ENCODE measurements at places on chromosomes 3 and 15.

DNA sequence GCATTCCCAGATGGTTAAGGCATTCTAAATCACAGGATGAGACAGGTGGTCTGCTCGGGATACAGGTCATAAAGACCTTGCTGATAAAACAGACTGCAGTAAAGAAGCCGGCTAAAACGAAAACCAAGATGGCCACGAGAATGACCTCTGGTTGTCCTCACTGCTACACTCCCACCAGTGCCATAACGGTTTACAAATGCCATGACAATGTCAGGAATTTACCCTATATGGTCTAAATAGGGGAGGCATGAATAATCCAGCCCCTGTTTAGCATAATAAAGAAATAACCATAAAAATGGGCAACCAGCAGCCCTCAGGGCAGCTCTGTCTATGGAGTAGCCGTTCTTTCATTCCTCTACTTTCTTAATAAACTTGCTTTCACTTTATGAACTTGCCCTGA, 151.1 kb downstream of the ZNF385D start:
- no peak for DNase-seq

GRCh38 chr3:71378509-71378908, 205.0 kb downstream of the FOXP1 start:
- no peak for DNase-seq

GRCh38 chr15:70415398-70415797, 317.7 kb upstream of the TLE3 start:
- DNase-seq: no peak

DNA sequence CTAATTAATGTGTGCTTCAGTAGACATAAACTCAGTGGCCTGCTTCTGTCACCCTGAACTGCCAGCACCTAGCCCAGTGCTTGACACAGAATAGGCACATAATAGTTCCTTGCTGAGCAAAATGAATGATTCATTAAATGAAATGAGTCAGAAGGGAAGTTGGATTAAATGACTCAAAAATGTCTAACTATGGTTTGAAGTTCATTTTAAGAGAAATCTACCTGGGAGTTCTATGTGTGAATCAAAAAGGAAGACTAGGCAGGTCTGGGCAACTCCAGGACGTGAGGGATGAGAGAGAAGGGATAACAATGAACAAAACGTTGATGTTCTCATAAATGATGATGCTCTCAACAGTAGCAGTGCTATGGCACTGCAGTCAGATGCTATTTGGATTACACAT, 175.0 kb downstream of the CFAP20DC start:
- DNase-seq: no peak

- DNase-seq: no peak
These were observed 7.3 kb downstream of the RAB27A start for GRCh38 chr15:55282284-55282833.

- DNase-seq: no peak
These were observed 65.2 kb downstream of the CERS3 start for GRCh38 chr15:100463515-100463914.

- DNase-seq: no peak
These were observed 33.6 kb downstream of the BTD start for GRCh38 chr3:15635121-15635661.

DNA sequence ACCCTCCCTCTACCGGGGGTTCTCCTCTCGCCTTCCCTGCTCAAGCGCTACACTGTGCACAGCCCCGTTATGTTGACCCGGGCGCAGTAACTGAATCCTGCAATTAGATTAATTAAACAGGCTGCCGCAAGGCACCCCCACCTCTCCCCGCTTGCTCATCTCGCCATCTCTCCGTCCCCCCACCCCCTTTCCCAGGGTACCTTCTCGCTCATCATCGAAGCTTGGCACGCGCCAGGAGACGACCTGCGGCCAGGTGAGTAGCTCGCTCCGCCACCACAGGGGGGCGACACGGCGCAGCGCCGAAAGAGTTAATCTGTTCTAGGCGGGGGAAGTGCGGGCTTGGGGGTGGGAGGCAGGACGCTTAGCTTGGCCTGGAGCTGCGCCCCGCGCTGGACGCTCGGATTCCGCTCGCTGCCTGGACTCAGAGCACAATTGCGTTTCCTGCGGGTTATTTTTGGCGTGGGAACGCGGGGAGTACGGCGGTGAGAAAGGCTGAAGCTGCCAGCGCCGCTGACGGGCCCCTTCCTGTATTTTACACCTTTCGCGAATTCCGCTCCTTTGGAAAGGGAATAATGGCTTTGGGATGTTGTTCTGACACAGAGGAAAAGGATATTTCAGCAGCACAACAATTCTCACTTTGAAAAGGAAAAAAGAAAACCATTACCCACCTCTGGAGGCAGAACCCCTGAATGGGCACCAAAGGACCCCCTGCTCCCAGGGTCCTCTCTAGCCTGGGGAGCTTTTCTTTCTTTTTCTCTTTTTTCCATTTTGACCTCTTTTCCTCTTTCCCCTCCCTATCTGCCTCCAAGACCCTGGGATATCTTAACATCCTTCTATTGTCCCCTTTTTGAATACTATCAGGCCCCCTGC, 1.5 kb downstream of the DLL4 start:
- DNase-seq: no peak

DNA sequence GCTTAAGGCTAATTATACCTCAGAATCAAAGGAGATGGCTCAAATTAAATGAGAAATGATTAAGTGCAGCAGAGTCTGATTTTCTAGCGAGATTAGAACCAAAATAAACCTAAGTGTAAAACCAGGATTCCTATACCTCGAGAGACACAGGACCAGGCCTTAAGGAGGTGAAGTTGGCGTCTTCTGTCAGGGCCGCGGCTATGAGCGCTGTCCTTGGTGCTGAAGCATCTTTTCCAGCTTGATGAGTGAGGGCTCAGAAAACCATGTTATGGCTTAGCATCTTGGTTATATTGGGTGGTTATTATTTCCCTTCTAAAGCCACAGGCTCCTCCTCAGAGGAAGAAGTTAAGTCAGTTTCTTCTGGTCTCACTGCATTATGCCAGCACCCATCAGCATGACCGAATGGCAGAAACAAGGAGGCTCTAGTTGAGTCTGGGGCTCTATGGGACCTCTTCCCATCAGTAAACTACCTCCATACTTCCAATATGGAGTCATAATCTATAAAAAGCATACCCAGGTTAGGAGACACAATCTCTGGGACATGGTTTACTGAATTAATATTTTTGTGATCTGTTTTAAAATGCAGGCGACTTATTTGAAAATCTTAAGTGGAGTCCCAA, 120.1 kb upstream of the NMNAT3 start:
- no peak for DNase-seq

DNA sequence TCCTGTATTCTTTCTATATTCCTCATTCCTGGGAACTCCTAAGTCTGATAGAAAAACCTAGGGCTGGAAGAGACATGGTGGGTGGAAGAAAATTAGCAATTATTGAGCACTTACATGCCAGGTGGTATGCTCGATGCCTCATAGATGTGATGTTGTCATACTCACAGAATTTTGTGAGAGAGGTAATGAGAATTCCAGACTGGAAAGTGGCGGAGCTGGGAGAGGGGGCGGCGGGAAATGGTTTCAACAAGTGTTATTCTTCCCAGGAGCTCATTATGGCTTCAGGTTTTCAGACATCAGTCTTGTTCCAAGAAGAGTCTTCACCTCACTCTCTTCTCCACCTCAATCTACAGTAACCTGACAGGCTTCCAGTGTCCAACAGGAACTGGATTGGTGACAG, 16.2 kb downstream of the TIMP4 start:
- DNase-seq: no peak

- DNase-seq: no peak
These were observed 50.4 kb downstream of the GHSR start for GRCh38 chr3:172397716-172398405.

DNA sequence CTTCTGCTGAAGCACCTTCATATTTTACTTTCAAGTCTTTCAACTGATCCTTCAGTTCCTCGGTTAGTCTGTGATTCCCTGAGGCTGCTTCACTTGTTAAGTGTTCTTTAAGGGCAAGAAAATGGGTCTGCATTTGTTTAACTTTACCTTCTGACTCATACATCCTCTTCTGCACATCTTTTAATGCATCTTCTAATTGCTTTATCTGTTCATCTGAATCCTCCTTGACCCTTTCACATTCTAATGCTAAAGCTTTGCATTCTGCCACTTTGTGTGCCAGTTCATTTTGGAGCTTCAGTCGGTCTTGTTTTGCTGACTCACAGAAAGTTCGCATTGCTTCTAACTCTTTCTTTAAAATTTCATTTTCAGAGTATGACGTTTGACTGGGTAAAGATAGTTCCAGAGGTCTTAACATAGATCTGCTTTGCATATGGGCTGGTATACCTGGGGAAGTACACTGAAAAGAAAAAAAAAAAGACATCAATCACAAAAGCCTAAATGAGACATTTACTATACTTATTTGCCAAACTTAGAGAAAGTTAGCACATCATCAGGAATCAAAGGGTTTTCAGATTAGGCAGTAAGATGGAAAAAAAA, 94.3 kb downstream of the UACA start:
- DNase-seq: no peak

GRCh38 chr15:39669661-39670060, 88.8 kb downstream of the THBS1 start:
- DNase-seq: no peak

GRCh38 chr15:89783111-89783860, 7.2 kb downstream of the MESP2 start:
- DNase-seq: no peak

DNA sequence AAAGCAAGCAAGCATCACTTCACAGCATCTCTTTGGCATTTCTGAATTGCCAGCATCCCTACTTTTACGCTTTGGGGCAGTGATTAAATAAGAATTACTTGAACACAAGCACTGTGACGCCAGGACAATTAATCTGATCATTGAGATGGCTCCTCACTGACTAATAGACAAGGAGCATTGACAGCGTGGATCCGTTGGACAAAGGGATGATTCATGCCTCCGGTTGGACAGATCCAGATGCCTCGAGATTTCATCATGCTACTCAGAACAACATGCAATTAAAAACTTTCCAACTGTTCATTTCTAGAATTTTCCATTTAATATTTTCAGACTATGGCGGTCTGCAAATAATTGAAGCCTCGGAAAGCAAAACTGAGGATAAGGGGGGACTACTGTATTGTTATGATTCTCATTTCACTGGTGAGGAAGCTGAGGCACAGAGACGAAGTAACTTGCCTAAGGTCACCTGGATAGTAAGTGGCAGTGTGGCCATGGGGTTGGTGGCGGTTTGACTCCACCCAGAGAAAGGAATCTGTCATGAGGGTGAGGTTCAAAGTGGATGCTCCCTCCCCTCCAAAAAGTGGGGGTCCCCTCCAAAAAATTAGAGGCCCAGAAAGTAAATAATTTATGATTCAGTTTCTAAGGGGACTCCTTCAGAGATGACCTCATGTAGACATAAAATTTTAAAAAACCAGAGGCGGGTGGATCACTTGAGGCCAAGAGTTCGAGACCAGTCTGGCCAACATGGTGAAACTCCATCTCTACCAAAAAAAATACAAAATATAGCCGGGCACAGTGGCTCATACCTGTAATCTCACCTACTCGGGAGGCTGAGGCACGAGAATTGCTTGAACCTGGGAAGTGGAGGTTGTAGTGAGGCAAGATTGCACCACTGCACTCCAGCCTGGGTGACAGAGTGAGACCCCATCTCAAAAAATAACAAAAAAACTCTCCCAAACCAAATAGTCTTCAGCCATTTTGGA, 12.3 kb upstream of the PGPEP1L start:
- DNase-seq: no peak

DNA sequence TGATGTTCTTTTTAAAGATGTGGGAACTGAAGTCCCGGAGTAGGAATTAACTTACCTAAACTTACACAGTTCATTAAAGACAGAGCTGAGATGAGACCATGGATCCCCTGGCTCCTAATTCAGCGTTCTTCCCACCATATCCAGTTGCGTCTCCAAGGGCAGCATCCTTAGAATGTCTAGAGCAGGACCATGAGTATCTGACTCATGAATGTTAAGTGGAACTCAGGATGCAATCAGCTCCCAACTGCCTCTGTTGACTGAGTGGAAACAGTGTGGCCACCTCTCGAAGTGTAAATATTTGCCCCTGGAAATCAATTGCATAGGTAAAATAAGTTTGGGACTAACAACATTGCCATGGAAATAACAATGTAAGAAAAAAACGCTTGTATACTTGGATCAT, 2.5 kb downstream of the SNTN start:
- no peak for DNase-seq

GRCh38 chr15:88738796-88739195, 64.4 kb upstream of the ACAN start:
- DNase-seq: no peak

GRCh38 chr3:149717391-149718056, 34.8 kb downstream of the COMMD2 start:
- no peak for DNase-seq

DNA sequence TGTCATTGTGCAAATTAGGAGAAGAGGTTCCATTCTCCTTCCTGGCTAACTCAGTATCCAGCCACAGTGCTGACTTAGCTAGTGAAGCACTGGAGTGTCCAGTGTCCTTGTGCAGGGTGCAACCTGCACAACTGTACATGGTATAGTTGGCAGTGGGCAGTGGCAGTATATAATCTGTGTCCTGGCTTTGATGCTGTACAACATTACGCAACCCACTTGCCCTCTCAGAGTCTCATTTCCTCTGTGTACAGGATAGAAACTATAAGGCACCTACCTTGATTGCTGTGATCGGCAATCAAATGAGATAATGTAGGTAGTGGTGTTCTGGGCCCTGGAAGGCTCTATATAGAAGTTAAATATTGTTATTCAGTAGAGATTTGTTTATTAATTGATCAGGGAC, 333.6 kb downstream of the CLSTN2 start:
- DNase-seq: no peak

DNA sequence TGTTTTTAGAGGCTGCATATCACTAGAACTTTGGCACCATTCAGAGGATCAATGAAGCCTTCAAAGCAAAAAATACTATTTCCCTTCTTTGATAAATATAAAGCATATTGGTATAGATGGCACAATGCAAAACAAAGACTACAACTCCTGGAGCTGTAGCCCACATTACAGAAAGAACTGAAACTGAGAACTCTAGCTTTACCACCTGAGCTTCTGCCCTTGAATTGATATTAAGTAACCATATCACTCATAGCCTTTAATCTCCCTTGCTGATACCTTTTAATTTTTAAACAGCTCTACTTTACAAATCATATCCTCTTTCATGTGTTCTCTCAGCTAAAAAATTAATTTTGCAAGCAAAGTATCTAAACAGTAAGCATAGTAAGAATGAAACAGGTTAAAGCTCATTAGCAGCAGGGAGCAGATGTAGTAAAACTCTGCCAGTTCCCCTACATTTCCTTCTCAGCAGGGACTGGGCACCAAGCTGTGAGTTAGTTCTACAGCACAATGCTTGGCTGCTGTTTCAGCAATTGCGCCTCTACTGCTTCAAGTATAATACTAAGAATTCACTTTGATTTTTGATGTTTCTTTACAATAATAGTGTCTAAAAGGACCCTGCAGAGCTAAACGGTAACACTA, 97.9 kb upstream of the NANOGP8 start:
- DNase-seq: no peak

- no peak for DNase-seq
These were observed 9.3 kb downstream of the GRAMD1C start for GRCh38 chr3:113847664-113848461.
